Fibroblast of lung (primary cell): ENCODE measurements at places on chromosomes 11 and 22. TPM values are rescaled to one million over a fixed set of nuclear protein-coding genes. Genes with fewer than 3 reads are reported as not detected.
A peak's percentile ranks its signal among the peaks of the same experiment; 100 is the strongest.

Gene IL18BP
- 1.5 and 2.5 TPM in 2 replicates for total RNA-seq

Gene MMP13
- not detected in 2 replicates for total RNA-seq

Gene SHANK3
- 0.26 and 0.33 TPM in 2 replicates for total RNA-seq

Gene CAVIN3
- 87.9 and 92.5 TPM in 2 replicates for total RNA-seq

Gene SCUBE2
- total RNA-seq, result 1.8 TPM in 2 replicates

- DNase-seq, result peak; percentile 49
Measured at GRCh38 chr11:61294717-61295595, at the start of gene VWCE. TSS of gene VWCE (minus strand) at chr11:61295316. CDS start at chr11:61295037, 279 bp downstream.

Gene TRIM51
- total RNA-seq, result not detected in 2 replicates

Gene CEND1
- 0.26 and 1.3 TPM in 2 replicates for total RNA-seq

Gene NPTXR
- 1.0 and 2.0 TPM in 2 replicates for total RNA-seq

DNA sequence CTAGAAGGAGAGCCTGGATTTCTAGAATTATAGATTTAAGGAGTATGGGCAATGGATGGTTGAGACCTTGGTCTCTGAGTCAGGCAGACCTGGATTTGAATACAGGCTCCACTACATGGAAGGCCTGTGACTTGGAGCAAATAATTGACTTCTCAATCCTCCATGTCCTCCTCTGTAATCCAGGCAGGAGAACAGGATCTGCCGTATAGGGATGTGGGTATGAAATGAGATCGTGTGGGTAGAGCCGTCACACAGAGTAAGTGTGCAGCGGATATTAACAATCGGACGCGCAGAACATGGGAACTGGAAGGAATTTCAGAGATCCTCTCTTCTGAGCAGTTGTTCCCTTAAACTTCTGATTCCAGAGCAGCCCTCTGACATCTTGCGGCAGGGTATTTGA, 11.5 kb upstream of the TMPRSS13 start:
- DNase-seq, result no peak

DNA sequence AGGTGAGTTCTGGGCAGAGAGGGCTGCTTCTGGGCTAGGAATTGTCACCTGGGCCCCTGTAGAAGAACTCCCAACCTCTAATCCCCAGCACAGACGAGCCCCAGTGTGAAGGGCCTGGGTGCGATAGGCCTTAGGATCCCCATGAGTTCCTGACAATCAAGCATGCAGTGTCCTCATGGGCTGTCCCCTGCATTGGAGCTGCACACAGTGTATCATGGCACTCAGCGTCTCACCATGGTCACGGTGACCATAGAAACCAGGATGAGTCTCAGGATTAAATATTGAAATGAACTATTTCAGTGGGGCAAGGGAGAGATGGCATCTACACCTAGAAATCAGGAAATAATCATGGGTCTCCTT, 292 bp downstream of the SCGB2A1 start:
- no peak for DNase-seq

- no peak for DNase-seq
Measured at GRCh38 chr11:13016415-13016814, 7.3 kb downstream of the RASSF10 start.

DNA sequence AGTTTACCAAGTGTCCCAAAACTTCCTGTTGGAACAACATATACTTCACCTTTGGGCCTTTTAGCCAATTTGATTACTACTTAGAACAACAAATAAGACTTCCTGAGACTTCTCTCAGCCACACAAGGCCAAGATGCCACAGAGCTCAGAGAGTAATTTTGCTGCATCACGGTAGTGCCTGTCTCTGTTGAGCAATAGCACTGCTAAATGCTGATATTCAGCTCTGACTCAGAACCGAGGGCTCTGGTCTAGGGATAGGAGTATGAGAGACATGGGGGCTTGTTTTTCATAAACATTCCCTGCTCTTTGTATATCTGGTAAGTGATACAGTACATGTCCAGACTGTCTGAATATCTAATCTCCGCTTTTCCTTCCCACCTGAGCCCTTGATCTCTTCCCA, 260.4 kb upstream of the ARHGAP20 start:
- peak; percentile 89 for DNase-seq
